Mesenchymal stem cell (in vitro differentiated cells and primary cell): ENCODE measurements at places on chromosomes 4 and X.
A peak's percentile ranks its signal among the peaks of the same experiment; 100 is the strongest.

DNA sequence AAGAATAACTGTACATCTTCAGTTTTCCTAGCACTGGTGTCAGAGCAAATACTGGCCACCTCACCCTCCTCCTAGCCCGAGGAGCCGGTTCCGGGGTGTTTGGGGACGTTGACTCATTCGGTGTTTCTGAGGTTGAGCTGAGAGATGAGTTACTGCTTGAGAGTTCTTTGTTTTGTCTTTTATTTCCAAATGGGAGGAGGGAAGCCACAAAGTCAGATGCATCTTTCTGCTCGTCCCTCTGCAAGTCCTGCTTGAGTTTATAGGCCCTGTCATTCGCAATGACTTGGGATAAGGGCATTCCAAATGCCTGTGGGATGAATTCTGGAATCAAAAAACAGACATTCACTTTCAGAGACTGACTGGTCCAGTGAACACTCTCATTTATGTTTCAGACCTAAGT is 77.5 kb downstream of the HCCS start:
- no peak for DNase-seq

GRCh38 chr4:68466751-68467150 is 19.5 kb downstream of the TMPRSS11E start:
- DNase-seq: peak; percentile 31

GRCh38 chrX:39067866-39068265 is 266.6 kb downstream of the MID1IP1 start:
- no peak for DNase-seq

- DNase-seq: no peak
These were observed 161.0 kb upstream of the RASGEF1B start for GRCh38 chr4:81632581-81633299.

DNA sequence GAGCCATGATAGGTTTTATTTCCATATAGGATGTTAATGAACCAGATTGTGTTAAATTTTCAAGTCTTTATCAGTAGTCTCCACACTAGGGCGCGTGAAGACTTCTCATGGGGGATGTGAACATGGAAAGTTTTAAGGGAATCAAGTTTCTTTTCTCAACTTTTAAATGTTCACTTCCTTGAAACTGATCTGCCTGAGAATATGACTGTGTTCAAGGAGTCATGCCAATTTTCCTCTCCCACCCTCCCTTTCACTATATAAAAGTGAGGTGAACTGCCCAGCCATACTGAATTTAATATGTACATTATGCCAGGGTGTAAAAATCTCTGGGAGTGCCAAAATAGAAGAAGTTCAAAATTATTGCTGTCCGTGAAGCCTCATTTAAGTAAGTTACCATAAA is 30.4 kb upstream of the HPGDS start:
- DNase-seq: no peak

- DNase-seq: peak; percentile 17
These were observed 211.8 kb upstream of the PSAPL1 start for GRCh38 chr4:7646384-7647061.

- no peak for DNase-seq
These were observed 39.4 kb downstream of the PPM1K start for GRCh38 chr4:88244816-88245579.
